ELF-1 (cell line): ENCODE measurements at places on chromosomes 7 and 10.

- no peak for DNase-seq
These were observed 2.1 kb downstream of the PDK4 start for GRCh38 chr7:95594185-95594584.

DNA sequence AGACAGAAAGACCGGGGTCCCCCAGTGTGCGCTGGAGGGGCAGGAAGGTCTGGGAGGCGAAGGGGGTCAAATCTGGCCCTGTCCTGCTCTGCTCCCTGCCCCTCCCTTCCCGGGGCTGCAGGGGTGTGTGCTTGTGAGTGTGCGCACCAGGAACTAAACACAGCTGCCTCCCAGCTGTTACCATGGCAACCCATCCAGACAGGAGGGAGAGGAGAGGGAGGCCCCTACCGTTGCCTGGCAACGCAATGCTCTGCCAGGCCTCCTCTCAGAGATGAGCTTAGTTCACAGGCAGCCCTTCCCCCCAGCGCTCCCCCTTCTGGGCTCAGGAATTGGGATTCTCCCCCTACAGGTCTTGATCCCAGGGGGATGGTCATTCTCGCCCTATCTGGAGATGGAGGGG lies 6.1 kb downstream of the NYAP1 start:
- peak; percentile 96 for DNase-seq

DNA sequence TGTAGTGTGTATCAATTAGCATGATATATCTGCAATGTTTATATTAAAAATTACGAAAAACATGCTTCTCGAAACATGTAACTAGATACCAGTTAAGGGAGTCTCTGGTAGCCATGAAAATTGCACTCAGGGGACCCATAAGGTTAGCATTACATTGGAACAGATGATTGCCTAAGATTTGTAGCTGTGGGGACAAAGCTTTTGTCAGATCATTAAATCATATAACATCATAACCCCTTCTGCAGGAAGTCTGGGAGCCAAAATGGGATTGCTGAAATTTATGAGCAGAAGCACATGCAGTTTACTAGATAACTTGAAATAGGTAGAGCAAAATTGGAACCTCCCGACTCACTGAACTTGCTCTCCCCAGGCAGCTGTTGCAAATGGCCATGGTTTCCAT lies 235.0 kb upstream of the IGFBP3 start:
- DNase-seq: no peak

GRCh38 chr7:33534833-33535232 lies 370.5 kb upstream of the BMPER start:
- DNase-seq: peak; percentile 30

DNA sequence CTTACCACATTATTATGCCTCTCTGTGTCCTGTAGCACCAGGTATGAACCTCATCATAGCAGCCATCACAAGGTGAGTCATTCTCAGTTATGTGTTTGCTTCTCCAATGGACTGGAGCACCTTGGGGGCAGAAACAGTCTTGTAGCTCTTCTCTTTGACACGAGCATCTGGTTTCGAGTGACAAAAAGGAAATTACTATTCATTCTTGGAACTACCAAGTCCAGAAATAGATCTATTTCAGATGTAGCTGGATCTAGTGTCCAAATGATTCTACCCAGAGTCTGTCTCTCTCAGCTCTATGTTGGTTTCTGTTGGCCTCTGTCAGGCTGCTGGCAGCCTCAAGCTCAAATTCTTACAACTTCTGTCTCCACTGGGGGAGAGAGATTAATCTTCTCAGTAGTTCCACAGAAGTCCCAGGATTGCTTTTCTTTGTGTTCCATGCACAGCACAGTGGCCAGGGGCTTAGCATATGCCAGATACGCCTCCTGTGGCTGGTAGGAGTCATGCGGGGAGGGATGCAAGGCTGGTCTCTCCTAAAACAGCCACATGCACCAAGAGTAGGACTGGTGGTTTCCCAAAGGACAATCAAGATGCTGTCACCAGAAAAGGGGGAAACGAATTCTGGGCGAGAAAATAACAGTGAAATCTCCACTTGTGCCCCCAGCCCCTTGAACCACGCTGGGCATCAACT lies 37.2 kb upstream of the PAPSS2 start:
- DNase-seq: peak; percentile 41

DNA sequence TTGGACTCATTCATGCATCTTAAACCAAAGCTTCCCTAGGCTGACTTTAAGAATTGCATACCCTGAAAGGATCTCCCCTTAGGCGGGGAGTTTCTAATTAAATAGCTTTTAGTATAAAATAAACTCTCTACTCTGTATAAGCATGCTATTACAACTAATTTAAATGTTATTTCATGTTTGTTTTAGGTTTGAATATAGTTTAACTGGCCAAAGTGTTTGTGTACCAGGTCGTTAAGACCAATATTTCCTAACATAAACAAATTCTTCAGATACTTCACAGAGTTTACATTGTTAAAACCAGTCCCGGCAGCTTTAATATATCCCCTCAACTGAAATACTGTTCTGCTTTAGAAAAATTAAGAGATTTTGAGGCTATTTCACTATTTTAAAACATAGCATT lies 2.3 kb downstream of the GLI3 start:
- no peak for DNase-seq

- no peak for DNase-seq
These were observed 235.1 kb upstream of the CXCL12 start for GRCh38 chr10:44619975-44620374.

GRCh38 chr10:125316436-125316835 lies 156.1 kb upstream of the CTBP2 start:
- no peak for DNase-seq

- no peak for DNase-seq
These were observed 72.2 kb downstream of the CHST15 start for GRCh38 chr10:124020981-124021815.

DNA sequence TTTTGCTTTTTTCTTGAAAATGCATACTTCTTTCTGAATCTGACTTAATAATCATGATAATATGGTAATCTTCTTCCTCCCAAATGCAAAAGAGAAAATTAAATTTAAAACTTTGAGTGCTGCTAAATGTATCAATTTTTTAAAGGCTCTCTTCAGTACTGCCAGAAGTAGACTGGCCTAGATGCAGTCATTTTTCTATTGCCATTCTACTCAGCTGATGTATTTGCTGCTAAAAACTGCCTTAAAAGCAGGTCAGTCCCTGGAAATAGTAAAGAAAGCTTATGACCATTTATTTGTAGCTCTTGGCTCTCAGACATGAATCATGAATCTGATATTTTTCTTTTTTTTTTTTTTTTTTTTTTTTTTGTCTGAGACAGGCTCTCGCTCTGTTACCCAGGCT lies 28.5 kb downstream of the NAPEPLD start:
- no peak for DNase-seq

GRCh38 chr10:102997998-102998397 lies 79.9 kb downstream of the CNNM2 start:
- DNase-seq: no peak

DNA sequence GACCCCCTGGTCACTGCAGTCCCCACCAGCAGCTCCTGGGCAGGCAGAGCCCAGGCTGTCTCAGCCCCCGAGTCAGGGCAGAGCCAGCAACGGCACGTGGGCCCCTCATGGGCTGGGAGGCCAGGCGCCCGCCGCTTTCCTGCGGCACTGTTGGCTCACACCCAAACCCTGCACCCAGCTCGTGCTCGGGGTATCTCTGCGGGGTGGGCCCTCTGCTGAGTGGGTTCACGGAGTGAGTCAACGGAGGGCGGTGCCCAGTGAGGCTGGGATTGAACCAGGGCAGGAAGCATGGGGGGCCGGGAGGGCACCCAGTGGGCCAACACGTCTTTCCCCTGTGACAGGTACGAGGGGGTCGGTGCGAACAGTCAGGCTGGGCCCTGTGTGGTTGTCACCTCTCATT lies 28.9 kb downstream of the ADAP1 start:
- no peak for DNase-seq

DNA sequence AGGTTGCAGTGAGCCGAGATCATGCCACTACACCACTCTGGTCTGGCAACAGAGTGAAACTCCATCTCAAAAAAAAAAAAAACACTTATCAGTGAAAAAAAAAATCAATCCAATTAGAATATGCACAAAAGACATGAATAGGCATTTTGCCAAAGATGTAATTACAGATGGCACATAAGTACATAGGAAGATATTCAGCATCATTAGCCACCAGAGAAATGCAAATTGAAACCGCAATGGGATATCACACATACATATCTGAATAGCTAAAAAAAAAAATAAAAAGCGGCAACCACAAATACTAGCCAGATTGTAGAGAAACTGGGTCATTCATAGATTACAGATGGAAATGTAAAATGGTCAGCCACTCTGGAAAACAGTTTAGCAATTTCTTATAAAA lies 1310.8 kb downstream of the XPNPEP1 start:
- DNase-seq: no peak

DNA sequence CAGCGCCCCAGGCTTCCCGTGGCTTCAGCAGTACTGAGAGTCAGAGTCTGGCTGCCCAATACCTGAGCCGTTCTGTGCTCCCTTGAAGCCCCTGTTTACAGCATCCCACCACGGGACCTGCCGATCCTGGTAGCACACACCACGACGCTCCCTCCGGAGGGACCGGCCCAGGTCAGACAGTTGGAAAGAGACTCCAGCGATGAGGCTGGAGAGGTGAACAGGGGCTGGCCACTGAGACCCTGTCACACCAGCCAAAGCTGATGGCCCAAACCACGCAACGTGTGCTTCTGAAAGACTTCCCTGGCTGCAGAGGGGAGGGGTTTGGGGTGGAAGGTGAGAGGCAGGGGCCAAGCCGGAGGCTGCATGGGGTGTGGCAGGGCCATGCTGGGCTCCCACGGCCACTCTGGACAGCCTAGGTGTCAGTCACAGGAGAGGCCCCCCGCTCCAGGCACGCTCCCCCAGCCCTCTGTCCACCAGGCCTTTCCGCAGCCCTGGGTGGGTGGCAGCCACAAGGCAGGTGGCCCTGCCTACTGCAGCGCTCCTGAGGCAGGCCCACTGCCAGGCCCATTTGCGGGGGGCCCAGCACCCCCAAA lies 140.2 kb upstream of the CHST15 start:
- DNase-seq: no peak

GRCh38 chr10:110214371-110214826 lies 7.0 kb downstream of the MXI1 start:
- DNase-seq: no peak
